ENCODE measurements at places on chromosomes 3 and 15.

GRCh38 chr3:188353426-188353825 is 199.5 kb downstream of the LPP start:
- no peak for DNase-seq

DNA sequence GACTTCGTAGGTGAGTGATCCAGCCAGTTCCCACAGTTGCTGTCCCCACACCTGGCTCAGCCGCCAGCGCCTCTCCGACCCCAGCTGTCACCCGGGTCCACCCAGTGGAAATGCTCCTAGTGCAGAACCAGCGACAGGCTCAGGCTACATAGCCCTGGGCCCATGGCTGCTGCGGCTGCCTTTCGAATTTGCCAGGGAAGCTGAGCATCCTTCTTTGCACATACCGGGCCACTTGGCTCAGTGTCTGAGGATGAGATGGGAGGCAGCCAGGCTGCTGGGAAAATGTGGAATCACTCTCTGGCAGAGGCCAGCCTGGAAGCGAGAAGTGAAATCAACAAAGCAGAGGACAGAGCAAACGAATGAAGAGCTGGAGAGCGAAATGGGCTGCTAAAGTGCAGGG is 80.1 kb downstream of the ST8SIA2 start:
- DNase-seq: no peak

DNA sequence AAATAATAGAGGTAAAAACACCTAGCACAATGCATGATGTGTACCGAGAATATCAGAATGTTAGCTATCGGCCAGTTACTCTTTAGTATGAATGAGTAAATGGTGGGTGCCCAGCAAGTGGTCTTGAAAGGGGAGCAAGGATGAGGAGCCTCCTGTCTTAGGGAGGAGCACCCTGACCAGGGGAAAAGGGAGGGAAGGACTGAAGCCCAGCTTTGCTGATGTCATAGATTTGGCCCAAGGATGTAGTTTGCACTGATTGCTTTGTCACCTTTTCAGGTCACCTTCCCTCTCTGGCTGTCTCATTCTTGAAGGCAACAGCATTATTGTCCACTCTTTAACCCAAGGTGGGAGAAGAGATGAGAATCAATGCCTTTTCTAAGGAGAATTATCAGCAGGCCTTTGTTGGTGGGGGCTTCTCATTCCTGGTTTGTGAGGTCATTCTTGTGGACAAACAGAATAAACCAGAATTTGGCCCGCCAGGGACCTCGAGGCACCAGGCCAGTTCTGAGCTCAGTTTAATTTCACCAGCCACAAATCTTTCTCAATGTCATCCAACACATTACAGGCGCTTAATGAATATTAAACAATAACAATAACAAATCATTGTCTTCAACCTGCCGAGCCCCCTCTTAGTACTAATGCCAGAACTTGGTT is 231.3 kb downstream of the VPS13C start:
- no peak for DNase-seq

- DNase-seq: no peak
Measured at GRCh38 chr3:185330238-185330637, 32.7 kb upstream of the MAP3K13 start.

GRCh38 chr3:156723182-156723619 is 48.8 kb downstream of the TIPARP start:
- DNase-seq: no peak

- DNase-seq: no peak
Measured at GRCh38 chr3:83003917-83004316, 1242.5 kb upstream of the GBE1 start.

Data from activated naive CD4-positive, alpha-beta T cell (primary cell).